ENCODE measurements at places on chromosomes 2 and 18.

DNA sequence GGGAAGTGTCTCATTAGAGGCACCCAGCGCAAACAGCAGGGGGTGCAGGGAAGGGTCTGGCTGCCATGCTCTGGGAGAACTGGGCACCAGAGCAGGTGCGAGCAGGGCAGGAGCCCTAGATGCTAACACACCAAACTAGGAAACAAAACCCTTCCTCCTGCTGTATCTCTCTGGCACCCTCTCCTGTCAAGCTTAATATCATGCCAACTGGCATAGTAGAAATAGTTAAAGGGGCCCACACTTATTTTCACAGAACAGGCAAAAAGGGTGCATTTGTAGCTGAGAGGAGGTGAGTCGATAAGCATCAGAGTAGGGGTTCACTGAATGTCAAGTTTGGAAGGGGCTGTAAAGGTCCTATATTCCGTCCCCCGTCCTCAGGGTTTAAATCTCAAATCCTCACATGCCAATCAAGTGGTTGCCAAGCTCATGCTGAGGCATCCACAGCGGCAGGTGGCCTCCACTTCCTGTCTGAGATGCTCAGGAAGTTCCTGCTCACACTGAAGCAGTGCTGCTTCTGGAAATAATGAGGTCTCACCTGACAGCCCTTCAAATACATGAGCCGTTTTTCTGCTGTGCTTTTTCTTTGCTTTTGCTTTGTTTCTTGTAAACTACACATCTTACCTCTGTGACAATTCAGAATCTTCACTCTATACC lies 14.9 kb upstream of the ACKR3 start:
- no peak for DNase-seq

DNA sequence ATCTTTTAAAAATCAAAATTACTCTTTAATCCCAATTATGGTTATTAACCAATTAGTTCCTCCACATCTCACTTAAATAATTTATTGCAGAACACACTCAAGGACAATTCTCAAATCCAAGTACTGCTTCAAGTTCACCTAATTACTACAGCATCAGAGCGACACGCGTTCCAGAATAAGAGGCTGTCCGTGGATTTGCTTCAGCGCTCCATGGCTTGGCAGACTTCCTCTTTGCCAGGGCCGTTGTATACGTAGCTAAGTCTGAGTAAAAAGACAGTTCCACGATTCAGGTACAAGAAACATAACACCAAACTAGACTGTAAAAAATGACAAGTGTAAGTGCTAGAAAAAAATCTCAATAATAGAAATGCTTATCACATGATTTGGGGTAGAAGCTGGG lies 153.2 kb upstream of the MYT1L start:
- DNase-seq, result no peak

DNA sequence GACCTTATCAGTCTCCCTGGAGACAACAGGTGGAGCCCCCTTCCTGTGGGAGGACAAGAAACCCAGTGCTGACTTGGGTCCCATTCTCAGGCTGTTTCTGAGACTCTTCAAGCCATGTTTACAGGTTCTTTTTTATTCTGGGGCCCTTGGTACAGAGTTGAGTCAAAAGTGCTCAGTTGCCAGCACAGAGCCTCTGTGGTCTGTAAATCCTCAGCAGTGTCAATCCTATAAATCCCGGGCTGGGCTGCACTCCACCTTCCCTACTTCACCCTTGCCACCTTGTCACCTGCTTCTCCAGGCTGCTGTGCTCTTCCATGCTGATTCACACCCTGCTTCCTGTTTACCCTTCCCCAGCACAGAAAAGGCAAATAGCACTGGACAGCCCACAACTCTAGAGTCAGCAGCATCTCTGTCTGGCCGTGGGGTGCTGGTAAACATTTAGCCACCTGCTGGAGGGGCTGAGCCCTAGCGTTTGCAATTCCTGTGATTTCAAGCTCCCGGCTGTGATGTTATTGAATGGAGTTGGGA lies 74.7 kb downstream of the TNFRSF11A start:
- no peak for DNase-seq

DNA sequence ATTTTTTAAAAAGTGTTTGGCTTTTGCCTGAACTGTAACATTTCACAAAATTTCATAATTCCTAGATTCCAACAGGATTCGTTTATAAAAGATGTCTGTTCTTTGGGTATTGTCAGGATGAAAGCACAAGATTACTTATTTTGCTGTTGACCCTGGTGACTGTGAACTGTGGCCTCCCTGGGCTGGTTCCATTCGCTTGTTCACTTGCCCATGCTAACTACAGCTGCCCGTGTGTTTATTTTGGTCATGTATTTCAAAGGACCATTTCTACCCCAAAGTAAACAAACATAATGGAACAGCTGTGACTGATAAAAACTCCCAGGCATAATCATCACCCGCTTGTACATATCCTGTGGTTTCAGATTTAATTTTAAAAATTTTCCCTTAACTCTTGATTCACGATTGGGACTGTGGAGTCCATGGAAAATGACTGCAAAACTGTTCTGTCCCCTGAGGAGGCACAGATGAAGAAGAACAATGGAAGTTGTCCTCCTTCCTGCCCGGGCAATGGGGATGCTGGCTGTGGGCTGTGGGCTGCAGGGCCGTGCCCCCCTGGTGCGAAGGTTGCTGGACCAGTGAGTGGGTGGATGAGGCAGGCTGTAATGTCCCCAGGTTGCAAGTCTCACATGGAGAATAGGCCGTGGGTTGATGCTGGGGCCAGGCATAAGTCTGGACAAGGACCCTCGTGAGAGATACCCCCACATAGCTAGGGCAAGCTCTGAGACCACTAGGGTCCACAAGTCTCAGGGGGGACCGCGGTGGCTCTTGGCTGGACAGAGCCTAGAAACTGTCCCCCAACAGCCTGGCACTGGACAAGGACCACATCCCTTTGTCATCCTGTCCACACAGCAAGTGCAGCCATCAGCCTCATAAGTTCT lies 28.9 kb upstream of the HDAC4 start:
- no peak for DNase-seq

GRCh38 chr2:209413311-209414014 lies 10.4 kb upstream of the MAP2 start:
- no peak for DNase-seq

DNA sequence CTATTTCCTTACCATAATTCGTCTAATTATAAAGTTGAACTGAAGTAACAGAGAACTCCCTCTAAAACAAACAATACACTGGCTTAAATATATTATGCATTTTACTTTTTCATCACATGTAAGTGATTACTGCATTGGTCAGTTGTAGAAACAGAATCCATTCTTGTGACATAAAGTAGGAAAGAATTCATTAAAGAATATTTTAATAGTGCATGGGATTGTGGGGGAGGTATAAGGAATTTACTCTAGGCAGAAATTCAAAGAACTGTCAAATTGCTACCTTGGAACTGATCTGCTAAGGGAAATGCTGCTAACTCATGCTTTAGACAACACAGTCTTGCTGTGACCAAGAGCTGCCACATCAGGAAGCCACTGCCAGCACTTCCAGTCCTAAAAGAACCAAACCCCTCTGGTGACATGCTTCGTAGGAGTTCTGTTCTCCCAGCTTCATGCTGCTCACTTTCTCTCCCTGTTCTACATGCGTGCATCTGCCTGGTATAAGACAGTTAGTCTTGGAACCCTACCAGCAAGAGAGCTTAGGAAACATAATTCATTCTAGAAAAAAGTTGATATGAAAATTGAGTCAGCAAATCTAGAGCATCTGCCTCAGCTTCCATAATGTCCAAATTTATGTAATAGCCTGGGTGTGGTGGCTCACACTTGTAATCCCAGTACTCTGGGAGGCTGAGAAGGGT lies 1137.6 kb upstream of the NXPH2 start:
- peak; percentile 1 for DNase-seq

GRCh38 chr2:25009954-25010353 lies 31.9 kb upstream of the EFR3B start:
- DNase-seq, result no peak

DNA sequence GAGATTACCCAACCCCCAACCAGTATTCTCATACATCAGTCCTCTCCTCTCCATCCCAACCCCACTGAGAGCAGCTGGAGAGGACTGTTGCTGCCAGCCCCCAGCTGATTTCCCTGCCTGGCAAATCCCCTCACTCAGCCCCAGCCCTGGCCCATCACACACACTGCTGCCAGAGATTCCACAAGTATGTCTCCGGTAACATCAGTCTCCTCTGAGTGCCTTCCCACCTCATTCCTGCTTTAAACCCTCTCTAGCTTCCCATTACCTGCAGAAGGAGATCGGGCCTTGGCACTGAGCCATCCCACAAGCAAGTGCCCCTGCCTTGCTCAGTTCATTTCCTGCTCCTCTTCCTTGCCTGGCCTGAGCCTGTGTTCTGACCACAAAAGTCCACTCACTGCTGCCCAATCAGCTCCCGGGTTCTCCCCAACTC lies 50.6 kb upstream of the ZFP36L2 start:
- peak; percentile 18 for DNase-seq

DNA sequence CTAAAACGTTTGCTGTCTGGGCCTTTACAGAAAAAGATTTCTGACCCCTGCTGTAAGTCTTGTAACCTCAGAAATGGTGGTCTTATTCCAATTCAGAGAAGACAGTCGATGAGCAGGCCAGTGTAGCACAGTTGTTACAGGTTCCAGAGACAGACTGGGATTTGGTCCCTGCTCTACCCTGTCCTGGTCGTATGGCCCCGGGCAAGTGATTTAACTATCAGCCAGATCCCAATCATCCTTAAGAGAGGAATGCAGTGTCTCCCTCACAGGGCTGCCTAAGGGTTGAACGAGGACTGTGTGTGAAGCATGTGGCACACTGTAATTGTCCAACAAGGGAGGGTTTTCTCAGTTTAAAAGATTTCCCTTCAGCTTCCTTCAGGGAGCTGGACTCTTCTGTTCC lies 47.2 kb downstream of the HK2 start:
- no peak for DNase-seq

DNA sequence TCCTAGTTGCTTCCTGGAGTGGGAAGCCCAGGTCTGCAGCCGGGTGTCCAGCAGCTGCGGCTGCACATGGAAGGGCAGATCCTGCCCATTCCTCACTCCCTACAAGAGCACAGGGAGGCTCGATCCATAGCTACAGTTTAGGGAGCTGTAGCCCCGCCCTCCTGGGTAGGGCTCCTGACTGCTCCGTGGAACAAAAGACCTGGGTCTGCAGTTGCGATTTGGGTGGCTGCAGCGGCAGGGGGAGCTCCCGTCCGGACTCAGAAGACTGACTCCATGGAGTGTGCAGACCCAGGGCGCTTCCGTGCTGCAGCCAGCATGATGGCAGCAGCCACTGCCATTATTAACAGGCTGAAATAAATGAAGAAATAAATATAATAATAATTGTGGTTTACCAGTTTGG lies 157.3 kb downstream of the CTNNA2 start:
- no peak for DNase-seq

DNA sequence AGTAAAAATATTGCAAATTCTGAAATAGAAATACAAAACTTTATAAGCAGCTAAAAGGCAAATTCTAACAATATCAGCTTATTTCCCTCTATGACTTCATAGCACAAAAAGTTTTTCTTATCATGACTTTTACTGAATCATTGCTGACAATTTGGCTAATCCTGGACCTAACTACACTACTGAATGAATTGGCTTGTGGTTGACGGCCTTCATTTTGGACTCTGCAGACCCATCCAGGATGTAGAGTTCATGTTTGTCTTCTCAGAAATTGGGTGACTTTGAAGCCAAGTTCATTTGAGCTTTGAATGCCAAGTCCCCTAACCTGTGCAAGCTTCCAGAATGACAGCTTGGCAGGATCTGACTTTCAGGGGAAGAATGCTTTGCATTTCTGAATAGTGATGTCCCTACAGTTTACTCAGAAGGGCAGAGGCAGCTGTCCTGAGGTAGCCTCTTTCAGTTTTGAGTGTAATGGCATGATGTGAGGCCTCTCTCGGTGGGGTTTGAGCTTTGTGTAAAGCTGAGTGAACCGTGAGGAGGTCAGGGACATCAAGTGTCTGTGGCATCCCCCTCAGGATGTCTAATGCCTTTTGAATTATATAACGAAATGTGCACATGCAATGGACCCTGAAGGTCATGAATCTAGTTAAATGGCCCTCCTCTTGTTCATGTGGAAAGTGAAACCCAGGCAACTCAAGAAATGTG lies 48.0 kb downstream of the EFEMP1 start:
- peak; percentile 55 for DNase-seq

GRCh38 chr2:47221946-47222345 lies 66.8 kb upstream of the STPG4 start:
- DNase-seq, result peak; percentile 82

DNA sequence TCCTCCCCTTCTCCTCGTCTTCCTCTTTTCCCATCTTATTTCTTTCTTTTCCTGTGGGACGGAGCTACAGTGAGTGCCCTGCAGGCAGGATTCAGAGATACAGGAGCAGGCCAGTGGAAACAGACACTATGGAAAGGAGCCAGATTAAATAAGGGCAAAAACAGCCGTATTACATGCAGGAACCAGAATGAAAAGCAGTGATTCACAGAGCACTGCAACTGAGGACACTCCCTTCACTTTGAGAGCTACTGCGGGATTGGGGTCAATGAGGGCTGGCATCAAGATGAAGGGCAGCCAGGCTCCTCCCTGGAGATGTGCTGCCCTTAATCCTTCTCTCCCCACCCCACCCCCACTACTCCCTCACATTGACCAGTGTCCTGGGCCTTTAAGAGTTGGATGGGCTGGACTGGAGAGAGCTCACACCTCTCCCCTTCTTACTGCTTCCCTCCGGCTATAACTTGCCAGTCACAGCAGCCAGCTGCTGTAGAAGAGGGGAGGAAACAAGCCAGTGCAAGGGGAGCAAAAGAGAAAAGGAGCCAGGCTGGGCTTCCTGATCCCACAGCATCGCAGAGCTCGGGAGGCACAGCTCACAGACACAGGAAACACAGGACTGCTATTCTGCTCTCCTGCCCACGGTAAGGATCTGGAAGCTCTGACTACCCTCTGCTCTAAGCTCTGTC lies at the start of gene PLCD4:
TSS of gene PLCD4 (plus strand) at position 464 of the 680 bp plus-strand sequence. CDS start 7,841 bp downstream, outside the sequence.
- peak; percentile 74 for DNase-seq

GRCh38 chr2:69013142-69013839 lies at the start of gene ANTXR1:
Gene ANTXR1, plus strand, starts transcription at chr2:69013179. Its CDS starts 321 bp downstream, at chr2:69013500.
- peak; percentile 85 for DNase-seq

- no peak for DNase-seq
Observed at GRCh38 chr18:64392202-64392601, 243.3 kb upstream of the LINC00305 start.

DNA sequence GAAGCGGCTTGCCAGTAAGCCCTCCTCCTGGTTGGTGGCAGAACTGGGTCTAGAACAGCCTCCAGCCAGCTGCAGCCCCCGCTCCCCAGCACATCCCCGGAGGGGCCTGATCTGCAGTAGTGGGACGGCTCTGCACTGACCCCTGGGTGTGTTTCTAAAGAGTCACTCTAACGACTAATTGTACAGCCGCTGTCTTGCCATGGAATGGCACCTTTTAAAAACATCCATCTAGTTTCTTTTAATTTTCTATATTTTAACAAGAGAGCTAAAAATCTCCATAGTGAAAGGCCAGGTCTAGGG lies 82.0 kb downstream of the MTCL1 start:
- no peak for DNase-seq

All from astrocyte of the spinal cord (primary cell).